IPS DF 19.7 (cell line): ENCODE measurements at places on chromosomes 1 and 21.

- no peak for DNase-seq
Measured at GRCh38 chr1:54207287-54207686, 7.3 kb downstream of the MRPL37 start.

- DNase-seq: no peak
Measured at GRCh38 chr1:41894101-41894807, 24.5 kb downstream of the HIVEP3 start.

DNA sequence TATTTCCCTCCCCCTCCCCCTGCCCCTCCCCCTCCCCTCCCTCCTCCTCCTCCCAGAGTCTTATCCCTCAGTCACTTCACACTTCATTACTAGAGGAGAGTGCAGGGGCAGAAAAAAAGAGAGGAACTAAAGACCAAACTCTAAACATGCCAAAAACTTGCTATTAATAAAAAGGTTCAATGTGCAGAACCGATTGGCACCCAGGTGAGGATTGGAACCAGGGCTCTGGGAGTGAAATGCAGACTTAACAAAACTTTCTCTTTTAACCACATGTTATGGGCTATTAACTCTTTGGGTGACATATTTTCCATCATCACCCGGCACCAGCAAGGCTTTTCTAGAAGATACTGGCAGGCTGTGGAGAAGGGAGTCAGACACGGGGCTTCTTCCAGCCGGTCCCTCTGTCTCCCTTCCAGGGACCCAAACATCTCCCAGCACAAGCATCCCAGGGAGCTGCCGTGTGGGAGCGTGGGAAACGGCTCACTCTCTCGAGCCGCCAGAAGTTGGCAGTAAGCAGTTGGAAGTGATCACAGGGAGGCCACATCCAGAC, 13.6 kb downstream of the NID1 start:
- no peak for DNase-seq

DNA sequence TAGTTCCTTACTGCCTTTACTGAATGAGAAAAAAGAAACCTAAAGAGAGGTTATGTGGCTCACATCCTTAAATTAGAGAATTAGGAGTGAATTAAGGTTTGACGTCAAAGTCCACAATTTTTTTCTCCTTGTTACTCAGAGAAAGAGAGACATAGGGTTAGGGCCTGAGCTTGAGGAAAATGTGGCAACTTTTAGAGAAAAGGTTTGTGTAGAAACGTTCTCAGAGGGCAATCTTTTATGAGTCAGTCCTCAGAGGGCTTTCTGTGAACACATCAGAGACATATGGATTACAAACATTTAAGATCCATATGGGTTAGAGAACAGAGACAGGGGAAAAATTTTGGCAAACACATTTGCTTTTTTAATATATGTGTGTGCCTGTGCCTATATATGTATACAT, 242.8 kb downstream of the TGFB2 start:
- DNase-seq: no peak

DNA sequence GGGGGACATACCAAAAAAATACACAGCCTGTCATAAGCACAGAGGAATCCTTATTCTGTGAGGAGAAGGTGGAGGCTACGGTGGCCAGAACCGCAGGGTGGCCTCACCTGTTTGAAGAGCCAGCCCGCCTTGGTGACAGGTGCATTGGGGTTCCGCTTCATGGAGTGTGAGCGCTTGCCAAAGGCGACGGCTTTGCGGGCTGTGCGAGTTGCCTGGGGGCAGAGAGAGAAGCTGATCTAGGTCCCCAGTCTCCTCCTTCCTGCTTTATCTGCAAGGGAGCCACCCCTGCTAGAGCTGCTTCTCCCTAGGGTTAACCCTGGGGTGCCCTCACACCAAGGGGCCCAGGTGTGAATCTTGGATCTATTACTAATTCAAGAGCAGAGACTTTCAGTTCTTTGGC, 54.3 kb upstream of the GOLT1A start:
- DNase-seq: no peak

DNA sequence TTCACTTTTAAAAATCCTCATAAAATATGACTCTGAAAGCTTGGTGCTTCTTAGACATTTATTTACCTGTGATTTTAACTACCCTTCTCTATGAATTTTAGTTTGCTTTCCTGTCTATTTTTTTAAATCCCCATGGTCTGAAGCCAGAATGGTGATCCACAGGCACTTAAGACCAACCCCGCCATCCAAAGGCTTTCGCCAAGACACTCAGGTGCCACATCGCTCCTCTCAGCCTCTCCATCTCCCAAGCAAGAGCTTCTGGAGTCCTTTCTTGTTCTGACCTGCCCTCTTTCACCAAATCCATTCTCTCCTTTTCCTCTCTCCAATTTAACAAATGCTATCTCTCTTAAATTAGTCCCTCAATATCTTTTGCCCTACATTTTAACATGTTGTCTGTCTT, 464.6 kb downstream of the PCP4 start:
- no peak for DNase-seq

GRCh38 chr1:54064299-54064698, 10.9 kb downstream of the TCEANC2 start:
- DNase-seq: no peak

DNA sequence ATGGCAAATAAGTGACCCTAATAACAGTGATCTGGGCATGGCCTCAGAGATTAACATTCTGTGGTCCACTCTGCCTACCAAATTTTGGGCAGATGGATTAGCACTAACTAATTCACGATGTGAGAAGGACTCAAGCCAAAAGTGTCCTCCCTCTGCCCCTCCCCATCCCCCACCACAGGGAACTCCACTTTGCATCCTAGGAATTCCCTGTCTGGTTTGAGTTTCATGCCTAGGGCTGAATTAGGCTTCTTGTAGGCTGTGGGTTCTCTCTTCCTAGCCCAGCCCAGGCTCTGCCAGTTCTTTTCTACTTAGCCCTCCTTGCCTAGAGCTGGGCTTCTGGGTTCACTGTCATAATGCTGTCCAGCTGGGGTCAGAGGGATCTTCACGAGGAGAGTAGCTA, 64.1 kb downstream of the ATP2B4 start:
- no peak for DNase-seq

GRCh38 chr21:45347712-45348499, 57.1 kb upstream of the COL18A1 start:
- DNase-seq: no peak
